ENCODE measurements at places on chromosomes 2 and 18.

DNA sequence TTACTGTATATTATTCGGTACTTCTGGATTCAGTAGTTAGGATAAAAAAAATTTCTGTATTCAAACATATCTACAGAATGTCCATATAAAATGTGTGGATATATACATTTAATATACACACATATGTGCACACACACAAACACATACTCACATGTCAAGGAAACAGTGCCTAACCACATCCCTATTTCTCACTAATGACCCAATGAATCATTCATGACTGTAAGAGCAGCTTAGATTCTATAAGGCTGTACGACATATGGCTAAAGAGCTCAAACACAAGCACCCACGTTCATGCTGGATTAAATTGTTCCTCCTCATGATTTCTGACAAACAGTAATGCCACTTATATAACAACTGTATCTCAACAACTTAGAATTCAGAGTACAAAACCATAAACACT, 457.3 kb downstream of the ADCYAP1 start:
- DNase-seq, result no peak

GRCh38 chr2:178909507-178909906, 102.3 kb upstream of the TTN start:
- no peak for DNase-seq

DNA sequence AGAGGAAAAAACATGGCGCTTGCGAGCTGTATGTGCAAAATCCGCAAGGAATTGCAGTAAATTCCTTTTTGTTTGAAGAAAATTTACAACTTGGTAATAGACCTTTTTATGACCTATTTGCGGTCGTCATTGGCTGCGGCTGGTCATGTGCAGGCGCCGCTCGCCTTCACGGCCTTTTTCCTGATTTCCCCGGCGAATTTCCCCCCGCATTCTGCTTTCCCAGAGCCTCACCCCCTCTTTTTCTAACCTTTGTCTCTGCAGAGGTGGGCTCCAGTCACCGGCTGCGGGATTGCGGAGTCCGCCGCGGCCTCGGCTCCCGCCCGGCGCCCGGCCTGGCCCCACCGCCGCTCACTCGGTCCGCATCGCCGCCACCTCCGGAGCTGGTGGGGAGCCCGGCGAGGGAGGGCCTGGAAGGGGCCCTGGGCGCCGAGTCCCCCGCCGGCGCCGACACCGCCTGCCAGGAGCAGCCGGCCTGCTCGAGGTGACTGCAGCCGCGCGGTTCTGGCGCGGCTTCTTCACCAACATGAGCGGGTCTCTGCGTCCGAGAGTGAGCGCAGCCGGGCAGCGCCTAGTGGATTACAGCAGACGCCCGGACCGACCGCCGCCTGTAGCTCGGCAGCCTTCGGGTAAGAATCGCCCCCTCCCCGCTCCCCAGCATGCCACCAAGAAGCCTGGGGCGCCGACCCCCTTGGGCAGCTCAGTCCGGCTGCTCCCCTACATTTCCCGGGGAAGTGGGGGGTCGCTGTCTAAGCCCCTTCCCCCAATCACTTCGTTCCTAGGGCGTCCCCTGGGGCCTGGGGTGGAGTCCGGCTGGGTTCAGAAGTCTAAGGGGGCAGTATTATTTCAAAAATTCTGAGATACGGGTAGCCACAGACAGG, 7.1 kb downstream of the HOXD8 start:
- no peak for DNase-seq

- no peak for DNase-seq
Measured at GRCh38 chr2:126653761-126654160, 2.2 kb upstream of the GYPC start.

- no peak for DNase-seq
Measured at GRCh38 chr18:8357320-8357719, 251.9 kb upstream of the RAB12 start.

DNA sequence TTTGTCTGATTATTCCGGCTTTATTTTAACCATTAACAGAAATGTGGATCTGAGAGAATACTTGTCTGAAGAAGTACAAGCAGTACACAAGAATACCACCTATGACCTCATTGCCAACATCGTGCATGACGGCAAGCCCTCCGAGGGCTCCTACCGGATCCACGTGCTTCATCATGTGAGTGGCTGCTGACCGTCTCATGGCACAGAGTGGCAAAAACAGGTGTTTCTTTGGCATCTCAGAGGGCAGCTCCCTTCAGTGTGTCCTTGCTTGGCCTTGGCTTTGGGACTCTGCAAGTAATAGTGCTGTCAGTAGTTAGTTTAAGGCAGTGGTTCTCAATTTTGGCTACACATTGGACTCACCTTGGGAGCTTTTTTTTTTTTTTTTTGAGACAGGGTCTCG, 23.1 kb downstream of the SFTPB start:
- no peak for DNase-seq

GRCh38 chr18:34077599-34077998, 147.1 kb downstream of the NOL4 start:
- no peak for DNase-seq

- DNase-seq, result peak; percentile 37
Measured at GRCh38 chr2:210199186-210199765, 26.0 kb downstream of the ACADL start.

DNA sequence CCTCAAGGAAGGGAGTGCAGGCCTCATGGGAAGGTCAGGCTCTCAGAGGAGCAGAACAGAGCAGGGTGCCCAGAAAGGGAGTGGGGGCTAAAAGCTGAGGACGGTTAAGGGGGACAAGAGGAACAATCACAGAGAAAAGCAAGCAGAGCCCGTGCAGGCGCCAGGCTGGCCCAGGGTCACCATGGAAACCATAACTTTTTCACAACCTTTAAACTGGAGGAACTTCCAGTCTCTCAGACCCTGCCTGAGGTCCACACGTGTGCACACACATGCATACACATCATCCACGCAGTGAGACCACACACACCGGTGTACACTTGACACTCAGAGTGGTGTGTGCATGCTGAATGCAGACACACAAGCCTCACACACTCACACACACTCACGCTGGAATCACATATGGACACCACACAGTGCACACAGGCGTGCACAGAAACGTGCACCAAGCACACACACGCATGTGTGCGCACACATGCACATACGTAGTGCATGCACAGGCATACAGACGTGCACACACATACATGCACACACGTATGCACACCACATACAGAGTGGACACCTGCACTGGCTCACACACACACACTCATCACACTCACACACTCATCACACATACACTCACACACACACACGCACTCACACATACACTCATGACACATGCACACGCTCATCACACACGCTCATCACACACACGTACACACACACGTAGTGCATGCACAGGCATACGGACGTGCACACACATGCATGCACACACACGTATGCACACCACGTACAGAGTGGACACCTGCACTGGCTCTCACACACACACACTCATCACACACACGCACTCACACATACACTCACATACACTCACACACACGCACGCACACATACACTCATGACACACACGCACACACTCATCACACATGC, 37.2 kb upstream of the SNED1 start:
- DNase-seq, result no peak

DNA sequence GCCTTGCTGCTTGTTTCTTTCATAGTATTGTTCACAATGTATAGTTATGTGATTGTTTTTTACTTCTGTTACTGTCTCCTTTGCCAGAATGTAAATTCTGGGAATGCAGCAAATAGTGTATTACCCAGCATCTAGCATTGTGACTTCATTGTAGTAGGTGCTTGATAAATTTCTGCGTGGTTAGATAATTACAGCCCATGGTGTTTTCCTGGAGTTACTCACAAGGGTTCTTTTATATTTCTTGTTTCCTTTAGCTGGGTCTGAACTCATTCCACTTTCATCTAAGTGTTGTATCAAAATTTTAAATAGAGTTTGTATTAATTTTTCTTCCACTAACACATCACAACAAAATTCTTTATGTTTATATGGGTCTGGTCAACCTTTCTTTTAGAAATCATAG, 132.6 kb downstream of the MAP4K4 start:
- DNase-seq, result no peak

DNA sequence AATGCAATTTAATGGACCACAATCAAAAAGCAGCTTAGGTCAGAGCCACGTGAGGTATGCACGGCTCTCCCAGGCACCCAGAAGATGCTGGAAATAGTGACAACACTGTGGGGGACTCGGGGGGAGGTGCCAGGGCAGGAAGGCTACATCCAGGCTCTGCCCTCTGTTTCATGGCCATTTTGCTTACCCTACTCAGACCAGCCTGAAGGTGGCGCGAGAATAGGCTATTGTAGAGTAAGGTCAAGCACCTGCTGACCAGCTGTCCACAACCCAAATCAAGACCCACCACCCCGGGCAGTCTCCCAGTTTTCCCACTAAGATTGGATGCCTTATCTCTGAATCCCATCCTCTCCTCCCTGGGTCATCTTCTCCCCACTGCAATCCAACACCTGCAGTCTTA, 115.7 kb downstream of the VIT start:
- peak; percentile 17 for DNase-seq

DNA sequence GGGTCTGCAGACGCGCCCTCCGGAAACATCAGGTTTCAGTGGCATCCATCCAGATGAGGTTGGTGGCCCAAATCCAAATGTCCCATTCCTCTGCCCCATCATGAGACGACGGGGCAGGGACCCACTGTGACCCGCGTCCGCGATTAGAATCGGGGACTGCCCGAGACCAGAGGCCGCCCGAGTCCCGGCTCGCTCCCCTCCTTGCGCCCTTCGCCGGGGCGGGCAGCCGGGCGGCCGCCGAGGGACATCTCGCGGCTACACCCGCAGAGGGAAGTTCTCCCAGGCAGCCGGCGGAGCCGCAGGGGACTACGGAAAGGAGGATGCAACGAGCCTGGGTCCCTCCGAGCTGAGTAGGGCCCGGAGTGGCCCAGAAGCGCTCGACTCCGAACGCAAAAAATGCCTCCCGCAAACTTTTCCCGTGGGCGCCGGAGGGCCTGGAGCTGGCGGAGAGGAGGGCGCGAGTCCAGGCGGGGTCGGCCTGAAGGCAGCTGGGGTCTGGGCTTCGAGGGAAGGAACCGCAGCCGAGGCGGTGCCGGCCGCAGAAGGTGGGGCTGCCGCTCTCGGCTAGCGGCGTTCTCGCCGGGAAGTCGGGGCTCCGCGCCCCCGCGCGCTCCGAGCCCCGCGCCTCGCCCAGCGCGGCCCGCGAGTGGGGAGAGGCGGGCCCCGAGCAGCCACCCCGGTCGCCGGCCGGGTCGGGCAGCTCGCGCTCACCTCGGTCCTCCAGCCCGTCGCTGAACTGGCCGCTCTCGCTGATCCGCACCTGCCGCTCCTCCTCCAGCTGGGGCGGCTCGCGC, 580 bp downstream of the TMEM163 start:
- no peak for DNase-seq

DNA sequence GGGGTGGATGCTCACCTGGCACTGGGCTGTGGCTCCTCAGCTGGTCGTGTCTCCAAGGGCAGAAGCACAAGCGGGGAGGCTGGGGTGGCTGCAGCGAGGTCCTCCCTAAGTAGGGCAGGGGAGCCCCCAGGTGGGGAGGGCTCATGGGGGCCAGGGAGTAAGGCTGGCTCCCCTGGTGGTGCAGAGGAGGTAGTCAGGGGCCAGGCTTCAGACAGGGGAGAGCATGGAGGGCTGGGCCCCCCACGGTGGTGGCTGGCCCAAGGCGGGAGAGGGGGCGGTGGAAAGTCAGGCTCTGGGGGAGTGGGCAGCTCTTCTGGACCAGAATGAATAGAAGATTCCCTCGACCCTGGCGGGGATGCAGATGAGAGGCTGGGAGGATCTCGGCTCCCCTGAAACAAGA, 8.1 kb upstream of the SFXN5 start:
- no peak for DNase-seq

GRCh38 chr2:100606332-100606725, 43.5 kb downstream of the PDCL3 start:
- DNase-seq, result no peak

GRCh38 chr2:136112317-136113208, 5.4 kb downstream of the CXCR4 start:
- peak; percentile 27 for DNase-seq

DNA sequence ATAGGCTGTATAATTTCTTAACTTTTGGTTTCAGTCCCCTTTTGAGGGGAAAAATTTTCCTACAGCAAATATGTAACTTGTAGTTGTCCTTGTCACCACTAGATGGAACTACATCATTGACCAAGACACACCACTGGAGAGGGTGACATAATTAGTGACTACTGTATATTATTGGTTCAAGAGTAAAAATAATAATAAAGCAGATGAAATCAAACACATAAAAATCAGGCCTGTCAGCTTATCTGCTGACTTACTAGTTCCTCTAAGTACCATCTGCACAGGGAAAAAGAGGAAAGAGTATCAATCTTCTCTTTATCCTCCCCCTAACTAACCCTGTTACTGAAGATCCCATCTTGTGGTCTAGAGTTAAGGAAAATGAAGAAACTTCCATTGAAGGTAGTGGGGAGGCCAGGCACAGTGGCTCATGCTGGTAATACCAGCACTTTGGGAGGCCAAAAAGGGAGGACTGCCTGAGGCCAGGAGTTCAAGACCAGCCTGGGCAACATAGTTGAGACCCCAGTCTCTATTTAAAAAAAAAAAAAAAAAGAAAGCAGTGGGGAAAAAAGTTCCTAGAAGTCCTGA, 29.6 kb upstream of the ENOSF1 start:
- peak; percentile 10 for DNase-seq

DNA sequence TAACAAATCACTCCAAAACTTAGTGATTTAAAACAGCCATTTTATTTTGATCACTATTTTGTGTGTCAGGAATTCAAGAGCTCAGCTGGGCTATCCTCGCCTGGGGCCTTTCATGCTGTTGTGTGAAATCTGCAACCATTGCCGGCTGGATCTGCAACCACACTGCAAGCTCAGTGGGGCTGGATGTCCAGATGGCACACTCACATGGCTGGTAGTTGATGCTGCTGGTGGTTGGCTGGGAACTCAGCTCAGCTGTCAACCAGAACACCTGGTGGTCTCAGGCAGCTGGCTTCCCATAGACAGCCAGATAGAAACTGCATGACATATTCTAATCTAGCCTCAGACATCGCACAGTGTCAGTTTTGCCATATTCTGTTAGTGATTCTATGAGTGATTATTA, 30.6 kb upstream of the AP1S3 start:
- no peak for DNase-seq

DNA sequence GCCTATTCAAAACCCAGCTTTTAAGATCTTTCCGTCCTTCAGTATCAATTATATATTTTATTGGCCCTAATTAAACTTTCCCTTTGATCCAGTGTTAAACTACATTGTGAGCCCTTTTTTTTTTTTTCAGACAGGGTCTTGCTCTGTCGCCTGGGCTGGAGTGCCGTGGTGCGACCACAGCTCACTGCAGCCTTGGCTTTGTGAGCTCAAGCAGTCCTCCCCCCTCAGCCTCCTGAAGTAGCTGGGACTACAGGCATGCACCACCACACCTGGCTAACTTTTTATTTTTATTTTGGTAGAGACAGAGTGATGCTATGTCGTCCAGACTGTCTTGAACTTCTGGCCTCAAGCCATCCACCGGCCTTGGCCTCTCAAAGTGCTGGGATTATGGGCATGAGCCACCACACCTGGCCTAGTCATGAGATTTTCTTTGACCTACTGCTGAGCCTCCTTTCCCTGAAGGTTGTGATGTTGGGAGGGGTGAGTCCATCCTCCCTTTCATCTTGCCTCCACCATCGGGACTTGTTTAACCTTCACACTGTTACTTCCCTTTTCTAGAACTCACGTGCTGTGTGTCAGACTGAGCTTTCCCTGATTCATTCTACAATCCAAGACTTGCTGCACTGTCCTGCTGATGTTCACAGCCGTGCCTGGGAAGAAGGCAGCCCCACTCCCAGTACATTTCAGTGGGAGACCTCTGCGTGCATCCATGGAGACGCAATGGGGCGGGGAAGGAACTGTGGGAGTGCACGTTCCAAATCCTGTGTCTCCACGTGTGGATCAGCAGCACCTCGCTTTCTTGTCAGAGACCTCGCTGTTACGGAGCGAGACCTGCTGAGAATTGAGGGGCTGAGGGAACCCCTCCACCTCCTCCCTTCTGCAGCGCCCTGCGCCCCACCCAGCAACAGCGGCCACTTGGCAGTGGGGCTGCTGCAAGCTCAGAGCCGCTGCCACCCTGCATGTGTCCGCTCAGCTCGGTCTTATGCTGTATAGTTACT, 10.8 kb downstream of the OXER1 start:
- DNase-seq, result no peak
